ENCODE measurements at places on chromosomes 2 and 18.

- no peak for DNase-seq
Observed at GRCh38 chr2:229650901-229651300, 63.5 kb downstream of the DNER start.

DNA sequence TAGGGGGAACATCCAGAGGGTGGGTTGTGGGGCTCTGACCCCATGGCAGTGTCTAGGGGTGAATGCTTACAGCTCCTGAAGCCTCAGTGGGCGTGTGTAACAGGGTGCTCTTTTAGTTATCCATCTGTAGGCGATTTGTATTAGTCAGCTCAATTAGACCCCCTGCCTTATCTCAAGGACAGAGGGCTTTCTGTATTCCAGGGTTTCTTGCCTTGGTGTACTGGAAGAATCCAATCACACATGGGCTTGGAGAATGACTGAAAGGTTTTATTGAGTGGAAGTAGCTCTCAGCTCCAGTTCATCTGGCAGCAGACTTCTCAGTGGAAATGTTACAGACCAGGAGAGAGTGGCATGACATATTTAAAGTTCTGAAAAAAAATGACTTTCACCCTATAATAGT, 334.0 kb upstream of the GCFC2 start:
- no peak for DNase-seq

GRCh38 chr2:102667072-102667471, 47.7 kb downstream of the SLC9A2 start:
- DNase-seq: no peak

GRCh38 chr18:43192408-43192807, 76.9 kb upstream of the RIT2 start:
- DNase-seq: no peak

GRCh38 chr2:84041506-84041905, 417.6 kb downstream of the SUCLG1 start:
- DNase-seq: no peak

- DNase-seq: peak; percentile 7
Observed at GRCh38 chr18:26056291-26056690, 34.1 kb downstream of the SS18 start.

DNA sequence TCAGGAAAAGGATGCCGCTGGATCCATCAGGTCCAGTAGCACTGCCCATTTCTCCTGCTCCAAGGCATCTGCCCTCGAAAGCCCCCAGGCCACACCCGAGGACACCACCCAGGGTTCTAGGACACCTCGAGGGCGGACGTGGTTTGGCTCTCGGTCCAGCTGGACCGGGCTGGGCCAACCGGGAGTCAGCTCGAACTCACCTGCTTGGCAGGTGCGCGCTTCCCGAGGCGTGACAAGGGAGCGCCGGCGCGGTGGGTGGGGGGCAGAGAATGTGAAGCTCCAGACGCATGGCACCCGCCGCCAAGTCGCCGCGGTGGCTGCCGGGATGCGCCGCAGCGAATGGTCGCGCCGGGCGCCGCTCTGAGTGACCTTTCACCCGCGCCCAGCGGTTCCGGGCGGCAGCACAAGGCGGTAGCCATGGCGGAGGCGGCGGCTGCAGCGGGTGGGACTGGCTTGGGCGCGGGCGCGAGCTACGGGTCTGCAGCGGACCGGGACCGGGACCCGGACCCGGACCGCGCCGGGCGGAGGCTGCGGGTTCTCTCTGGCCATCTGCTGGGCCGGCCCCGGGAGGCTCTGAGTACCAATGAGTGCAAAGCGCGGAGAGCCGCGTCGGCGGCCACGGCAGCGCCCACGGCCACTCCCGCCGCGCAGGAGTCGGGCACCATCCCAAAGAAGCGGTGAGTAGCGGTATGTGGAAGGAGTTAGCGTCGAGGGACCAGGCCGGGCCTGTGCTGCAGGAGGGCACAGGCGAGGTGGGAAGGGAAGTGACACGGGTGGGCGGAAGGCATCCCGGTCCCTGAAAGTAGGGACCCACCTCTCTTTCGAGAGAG, at the start of gene AGPS:
Gene AGPS, plus strand, starts transcription at position 401 of the 830 bp plus-strand sequence. Its CDS starts 17 bp downstream, at position 418.
- peak; percentile 46 for DNase-seq

- no peak for DNase-seq
Observed at GRCh38 chr2:19355416-19355821, 3.0 kb downstream of the OSR1 start.

DNA sequence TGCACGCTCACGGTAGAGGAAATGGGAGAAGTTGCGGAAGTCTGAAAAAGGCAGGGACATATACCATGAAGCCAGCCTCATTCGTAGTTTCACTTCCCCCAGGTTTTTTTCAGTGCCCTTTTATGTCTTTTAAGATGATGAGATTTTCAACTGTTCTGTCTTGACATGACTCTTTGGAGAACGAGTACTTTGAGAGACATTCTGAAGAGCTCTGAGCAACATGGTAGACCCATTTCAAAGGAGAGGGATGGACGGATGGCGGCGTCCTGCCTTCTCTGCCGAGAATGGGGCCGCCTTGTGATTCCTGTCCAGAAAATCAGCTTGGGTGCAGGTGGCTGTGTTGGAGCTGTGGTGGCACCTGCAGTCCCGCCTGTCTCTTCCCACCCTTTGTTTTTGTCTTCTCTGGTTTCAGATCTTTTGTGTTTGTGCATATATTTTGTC, 41.7 kb downstream of the SH3BP4 start:
- no peak for DNase-seq

GRCh38 chr2:157271590-157272203, 14.2 kb downstream of the GALNT5 start:
- DNase-seq: no peak

DNA sequence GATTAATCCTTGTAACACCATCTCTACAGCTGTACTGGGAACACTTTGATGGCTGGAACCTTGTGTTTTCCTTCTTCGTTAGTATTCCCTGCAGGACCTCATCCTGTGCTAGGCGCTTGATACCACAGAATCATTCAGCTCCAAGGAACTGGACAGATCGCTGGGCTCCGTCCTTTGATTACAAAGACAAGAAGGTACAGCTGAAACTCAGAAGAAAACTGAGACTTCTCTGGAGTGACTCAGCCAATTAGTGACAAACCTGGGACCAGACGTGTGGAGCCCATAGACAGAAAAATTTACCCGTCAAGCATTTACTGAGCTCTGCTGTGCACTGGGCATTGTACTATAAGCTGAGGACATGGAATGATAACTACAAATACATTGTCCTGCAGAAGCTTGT, 67.3 kb downstream of the NCKAP5 start:
- no peak for DNase-seq

- DNase-seq: no peak
Observed at GRCh38 chr2:32773448-32773808, 145.6 kb downstream of the TTC27 start.

- DNase-seq: peak; percentile 39
Observed at GRCh38 chr2:69701100-69701945, 40.6 kb upstream of the ANXA4 start.

DNA sequence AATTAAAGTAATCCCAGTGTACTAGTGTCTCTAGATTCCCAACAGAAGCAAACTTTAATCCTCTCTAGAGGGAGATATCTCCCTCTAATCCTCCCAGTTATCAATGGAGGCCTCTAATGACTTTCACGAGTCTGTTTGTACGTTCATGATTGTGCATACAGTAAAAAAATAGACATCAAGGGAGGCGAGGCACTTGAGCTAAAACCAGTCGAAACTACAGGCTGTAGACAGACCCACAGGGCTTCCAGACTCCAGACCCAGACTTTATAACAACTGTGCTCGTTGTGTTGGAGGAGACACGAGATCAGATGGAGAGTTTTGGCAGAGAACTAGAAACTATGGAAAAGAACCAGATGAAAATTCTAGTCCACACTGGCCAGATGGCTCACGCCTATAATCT, 7.0 kb downstream of the DGKD start:
- no peak for DNase-seq

- DNase-seq: no peak
Observed at GRCh38 chr2:134677856-134678756, 40.7 kb downstream of the TMEM163 start.

GRCh38 chr2:235532307-235532706, 38.5 kb downstream of the AGAP1 start:
- DNase-seq: no peak

DNA sequence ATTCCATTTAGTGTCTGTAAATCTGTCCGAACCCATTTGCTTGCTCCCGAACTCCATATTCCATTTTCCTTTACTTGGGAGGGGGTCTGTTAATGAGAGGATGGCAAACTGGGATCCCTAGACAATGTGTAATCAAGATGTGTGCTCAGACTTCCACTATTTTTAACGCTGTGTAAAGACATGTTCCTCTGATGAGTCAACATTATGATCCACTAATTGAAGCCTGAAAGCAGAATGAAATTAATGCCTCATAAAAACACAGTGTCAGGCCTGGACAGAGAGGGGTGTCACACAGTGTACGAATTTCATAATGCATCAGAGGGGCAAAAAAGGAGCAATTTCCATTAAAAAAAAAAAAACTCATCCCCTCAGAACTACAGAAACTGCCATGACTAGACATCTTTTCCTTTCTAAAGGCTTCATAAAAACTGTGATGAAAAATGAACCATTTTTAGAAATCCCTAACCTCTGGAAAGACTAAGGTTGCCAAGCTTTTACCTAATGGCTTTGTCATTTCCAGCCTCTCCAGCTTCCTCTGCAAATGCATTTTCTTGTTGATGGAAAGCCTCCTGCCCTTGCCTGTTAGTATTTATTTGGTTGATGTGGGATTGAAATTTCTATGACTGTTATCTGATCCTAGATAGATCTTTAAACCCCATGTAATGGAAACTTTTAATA, 209.2 kb upstream of the DCC start:
- peak; percentile 72 for DNase-seq

DNA sequence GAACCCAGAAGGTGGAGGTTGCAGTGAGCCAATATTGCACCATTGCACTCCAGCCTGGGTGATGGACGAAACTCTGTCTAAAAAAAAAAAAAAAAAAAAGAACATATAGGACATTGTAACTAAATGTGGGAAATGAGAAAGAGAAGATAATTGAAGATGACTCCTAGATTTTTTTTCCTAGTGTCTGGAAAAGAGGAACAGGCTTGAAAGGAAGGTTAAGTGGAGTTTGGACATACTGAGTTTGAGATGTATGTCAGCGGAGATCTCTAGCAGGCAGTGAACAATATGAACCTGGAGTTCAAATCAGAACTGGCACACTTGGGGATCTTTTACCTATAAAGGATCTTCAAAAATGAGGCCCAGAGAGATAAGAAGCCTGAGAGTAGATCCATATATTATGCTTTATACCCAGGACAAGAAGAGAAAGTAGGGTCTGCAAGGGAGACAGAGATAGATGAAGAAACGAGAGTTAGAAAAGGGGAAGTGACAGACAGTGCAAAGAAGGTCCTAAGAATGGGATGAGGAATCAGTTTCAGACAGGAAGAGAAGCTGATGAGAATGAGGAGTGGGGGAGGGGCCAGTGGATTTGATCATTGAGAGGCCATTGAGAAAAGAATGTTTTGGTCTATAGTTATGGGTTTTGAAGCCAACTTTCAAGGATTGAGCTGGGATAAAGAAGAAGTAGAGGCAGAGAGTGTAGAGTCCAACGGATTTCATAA, 46.9 kb upstream of the CD28 start:
- DNase-seq: no peak

DNA sequence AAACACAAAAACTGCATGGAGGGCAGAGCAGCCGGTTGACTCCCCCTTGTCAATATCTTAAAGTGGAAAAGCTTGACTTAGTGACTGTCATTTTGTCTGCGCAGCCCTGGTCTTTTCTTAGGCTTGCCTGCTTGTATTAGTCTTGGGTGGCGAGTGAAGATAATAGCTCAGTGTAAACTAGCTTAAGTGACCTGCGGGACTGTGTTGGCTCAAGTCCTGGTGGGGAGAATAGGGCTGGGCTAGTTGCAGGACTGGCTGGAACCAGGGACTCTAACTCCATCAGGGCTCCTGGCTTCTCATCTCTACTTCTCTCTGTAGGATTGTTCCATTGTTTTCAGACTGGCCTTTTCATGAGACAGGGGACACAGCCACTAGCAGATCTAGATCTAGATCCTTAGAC, 8.1 kb upstream of the ATG16L1 start:
- no peak for DNase-seq

DNA sequence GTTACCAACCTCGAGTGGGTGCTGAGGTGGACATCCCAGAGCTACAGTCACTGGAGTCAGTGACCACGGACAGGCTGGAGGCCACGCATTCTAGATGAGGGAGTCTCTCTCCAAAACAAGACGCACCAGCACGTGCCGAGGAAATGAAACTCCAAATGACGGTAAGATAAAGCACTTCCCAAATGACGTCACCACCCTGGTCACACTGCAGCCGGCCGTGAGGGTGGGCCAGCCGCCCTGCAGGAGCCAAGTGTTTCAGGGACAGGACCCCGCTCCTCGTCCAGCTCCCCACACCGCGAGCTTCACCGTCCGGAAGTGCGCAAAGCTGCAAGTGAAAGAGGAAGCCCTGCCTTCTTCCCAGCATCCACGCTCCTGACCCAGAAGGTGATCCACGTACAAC, 99.4 kb downstream of the ZNF516 start:
- DNase-seq: no peak
